Stimulated activated naive CD8-positive, alpha-beta T cell treated with anti-CD3 and anti-CD28 coated beads, Interleukin-15, amount 100 ng/mL, for 72 hours (primary cell): ENCODE measurements at places on chromosomes 1 and 21.

DNA sequence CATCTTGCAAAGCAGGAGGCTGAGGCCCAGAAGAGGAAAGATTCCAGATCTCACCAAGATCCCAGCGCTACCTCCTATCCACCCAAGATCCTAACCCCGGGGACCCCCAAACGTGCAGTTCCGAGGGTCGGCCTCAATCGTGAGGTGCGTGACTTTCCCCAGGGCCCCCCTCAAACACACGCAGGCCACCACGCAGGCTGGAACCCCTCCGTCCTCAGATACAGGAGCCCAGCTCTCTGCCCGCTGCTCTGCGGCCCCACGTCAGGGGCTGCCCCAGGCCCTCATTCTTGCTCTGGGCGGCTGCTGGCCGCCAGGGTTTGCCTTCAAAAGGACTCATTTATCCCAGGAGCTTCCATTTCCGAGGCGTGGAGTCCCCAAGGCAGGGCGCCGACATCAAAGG lies 39.9 kb downstream of the KRTAP10-1 start:
- DNase-seq = no peak

DNA sequence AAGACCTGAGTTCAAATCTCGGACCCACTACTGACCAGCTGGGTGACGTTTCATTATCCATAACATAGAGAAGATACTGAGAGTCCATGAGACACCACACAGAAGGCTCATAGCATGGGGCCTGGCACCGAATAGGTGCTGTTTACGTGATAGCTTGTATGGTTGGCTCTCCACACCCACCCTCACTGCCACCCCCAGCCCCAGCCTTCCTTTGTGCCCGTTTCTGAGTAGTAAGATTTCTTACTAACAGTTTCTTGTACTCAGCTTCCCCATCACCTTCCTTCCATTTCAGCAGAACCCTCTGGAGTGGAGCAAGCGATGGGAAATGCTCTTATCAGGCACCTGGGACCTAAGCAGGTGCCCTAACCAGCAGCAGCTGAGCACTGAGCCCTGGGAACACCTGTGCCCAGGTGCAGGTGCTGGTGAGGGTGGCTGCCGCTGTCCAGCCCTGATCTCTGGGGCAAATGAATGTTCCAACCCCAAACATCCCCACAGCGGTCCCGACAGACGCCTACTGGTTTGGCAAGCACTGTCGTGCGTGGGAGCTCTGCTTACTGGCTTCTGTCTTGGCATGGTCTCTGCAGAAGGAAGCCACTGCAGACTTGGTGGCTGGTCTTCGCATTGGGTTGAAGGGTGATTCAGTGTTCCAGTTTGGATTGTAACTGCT lies 225.4 kb downstream of the CAMTA1 start:
- no peak for DNase-seq

GRCh38 chr1:22229379-22229778 lies 86.5 kb upstream of the WNT4 start:
- no peak for DNase-seq

- DNase-seq = no peak
Measured at GRCh38 chr1:211985556-211986264, 49.6 kb downstream of the INTS7 start.

DNA sequence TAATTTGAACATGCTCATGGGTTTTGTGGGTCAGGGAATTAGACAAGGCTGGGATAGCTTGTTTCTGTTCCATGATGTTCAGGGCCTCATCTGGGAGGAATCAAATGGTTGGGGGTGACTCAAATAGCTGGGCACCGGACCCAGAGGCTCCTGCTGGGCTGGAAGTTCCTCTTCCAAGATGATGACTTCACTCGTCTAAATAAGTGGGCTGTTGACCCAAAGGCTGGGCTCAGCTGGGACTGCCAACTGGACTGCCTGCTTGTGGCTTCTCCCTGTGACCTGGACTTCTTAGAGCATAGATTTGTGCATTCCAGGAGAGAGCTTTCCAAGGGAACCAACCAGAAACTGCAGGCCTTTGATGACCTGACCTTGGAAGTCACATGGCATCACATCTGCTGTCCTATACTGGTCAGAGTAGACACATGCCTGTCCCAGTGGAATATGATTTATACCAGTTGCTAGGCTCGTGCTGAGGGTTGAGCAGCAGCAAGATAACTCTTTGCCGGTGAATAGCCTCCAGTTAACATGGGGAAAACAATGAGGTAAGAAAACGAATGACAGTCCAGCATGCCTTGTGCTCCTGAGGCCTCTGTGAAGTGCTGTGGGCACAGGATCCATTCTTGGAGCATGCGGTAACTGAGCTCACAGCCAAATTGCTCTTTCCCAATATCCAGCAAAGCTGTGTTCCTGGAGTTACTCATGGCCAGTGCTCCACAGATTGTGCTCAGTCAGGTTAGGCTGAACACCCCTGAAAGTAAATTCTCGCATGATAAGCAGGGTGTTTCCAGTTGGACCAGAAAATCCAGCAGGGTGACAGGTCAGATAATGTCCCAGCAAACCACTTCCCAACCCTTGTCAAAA lies 272.9 kb upstream of the TMEM51 start:
- DNase-seq = no peak

DNA sequence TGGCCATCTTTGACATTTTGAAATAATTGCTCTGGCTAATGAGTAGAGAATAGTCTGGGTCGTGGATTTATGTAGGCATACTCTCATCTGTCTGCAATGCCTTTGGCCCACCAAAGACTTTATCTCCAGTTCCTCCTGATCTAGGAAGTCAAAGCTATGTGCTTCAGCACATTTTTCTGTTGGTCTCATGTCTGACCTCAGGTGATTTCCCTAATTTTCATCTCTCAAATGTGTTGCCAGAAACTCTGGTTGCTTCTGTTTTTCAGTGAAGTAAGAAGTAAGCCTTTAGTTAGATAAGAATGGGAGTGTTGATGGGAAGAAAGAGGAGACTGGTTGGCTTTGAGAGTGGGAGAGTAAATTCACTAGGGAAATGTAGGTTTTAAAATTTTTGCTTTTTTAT lies 66.4 kb downstream of the GPR88 start:
- DNase-seq = no peak

DNA sequence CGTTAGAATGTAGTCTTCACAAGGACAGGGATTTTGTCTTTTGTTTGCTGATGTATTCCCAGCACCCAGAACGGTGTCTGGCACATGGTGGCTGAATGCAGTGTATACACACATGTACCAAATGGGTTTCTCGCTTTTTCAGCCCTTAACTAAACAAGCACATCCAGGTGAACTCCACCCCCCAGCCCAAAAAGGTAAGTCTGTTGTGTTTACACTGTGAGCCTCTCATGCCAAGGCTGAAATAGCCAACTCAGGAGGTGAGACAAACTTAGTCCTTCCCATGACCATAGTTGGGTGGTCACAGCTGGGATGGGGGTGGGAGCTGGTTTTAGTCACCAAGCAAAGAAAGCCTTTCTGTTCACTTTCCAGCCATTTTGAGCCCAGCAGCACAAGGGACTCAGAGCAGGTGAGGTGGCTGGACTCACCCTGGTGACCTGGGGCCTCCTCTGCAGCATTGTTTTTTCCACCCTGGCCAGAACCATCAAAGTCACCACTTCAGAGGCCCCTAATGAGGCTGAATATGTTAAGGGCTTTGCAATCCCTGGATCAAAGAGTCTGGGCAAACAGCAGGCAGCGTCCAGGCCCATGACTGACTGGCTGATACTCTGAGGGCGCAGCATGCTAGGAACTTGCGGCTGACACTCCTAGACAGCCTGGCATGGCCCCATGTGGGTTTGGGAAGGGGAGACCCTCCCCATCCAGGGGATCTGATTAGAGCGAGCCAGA lies 8.7 kb downstream of the TENT5B start:
- no peak for DNase-seq

DNA sequence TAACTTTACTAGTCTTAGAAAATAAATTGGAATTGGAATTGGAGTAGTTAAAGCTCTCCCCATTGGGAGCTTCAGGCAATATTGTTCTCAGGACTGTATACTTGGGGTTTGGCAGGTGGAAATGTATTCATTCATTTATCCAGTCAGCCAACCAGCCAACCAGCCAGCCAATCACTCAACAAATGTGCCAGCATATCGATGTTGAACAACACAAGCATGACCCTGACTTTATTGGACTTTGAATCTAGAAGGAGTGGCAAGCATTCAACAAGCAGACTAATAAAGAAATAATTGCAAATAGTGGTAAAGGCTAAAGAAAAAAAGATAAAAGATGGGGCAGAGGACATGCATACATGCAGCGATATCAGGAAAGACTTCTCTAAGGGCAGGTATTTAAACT lies 55.5 kb upstream of the ZC3H11B start:
- no peak for DNase-seq

- DNase-seq = no peak
Measured at GRCh38 chr1:231512147-231512698, 16.2 kb upstream of the TSNAX start.

DNA sequence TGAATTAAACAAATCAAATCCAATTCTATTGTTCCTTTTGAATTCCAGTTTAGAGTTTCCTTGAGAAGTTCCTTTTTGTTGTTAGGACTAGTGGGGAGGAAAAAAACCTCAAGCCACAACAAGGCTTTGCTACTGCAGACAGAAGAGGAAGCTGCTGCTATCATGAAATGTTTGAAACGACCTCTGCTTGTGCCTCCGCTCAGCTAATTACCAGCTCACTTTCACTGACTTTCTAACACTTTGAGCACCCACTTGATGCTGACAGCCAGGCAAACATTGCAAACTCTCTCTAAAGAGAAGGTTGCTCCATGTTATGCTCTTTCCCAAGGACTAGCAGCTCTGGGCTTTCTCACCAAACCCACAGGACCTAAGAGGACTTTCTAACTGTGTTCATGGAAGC lies 203.9 kb upstream of the PROX1 start:
- DNase-seq = no peak

DNA sequence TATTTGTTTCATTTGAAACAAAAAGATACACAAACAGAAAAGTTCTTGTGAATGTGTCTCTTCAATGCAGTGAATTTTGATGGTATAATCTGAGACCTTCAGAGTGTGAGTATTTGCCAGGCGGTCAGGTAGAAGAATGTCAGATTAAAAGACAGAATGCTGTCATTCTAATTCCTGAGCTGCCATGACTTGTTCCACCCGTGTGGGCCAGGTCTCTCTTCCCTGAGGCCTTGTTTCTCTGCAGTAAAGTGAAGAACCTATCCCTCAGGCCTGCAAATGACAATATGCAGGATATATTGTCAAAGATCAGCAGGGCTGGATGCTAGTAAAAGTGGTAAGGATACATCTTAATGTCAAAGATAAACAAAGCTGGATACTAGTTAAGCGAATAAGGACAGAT lies 111.4 kb downstream of the ZP4 start:
- no peak for DNase-seq

DNA sequence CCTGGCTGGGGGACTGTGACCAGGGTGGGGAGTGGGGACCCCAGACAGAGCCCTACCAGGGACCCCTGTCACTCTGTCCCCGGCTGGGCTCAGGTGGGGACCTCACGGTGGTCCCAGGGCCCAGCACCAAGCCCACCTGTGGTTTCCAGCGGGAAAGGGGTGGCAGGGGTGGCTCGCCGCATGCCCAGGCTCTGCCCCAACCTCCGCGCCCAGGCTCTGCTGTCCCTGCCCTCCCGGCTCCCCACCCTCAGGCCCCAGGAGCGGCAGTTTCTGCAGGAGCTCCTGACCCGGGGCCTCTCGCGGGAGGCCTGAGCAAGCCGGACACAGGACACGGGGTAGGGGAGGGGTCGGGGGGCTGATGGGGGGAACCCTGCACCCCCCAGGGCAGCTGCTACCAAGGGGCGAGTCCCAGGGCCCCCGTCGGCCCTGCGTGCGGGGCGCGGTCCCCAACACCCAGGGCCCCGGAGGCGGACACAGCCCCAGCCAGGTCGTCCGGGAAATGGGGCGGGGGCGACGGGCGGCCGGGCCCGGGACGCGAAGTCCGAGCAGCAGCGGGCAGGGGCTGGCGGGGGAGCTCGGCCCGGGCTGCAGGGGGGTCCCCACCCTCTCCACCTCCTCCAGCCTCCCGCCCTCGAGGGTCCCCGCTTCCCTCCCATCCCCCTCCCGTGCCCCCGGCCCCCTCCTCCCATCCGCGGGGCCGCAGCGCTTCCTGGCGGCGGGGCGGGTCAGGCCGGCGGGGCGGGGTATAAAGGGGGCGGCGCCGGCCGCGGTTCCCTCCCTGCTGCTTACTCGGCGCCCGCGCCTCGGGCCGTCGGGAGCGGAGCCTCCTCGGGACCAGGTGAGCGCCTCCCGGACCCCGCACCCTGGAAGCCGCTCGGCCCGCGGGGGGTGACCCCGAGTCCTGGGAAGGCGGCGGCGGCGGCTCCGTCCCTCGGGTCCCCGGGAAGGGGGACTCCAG lies at the start of gene COL6A2:
TSS of gene COL6A2 (plus strand) at position 777 of the 958 bp plus-strand sequence.
- DNase-seq = peak; percentile 56

GRCh38 chr1:109441069-109441468 lies 14.8 kb upstream of the PSMA5 start:
- DNase-seq = no peak
